Body of pancreas (tissue), 4 donors: ENCODE measurements at places on chromosomes 7 and 10. TPM values are rescaled to one million over a fixed set of nuclear protein-coding genes. Genes with fewer than 3 reads are reported as not detected.

DNA sequence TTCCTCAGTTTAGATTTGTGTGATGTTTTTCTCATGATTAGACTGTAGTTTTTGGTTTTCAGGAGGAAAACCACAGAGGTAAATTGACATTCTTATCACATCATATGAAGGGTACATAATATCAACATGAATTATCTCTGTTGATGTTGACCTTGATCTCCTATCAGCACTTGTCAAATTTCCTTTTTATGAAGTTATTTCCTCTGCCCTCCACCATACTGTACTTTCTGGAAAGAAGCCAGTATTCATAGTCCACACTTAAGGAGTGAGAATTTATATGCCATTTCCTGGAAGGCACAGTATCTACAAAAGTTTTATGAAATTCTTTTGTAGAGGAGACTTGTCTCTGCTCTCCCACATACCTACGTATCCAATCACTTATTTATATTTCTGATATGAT lies 807.2 kb upstream of the MBL2 start:
- no peak for DNase-seq

The NOBOX gene
- not detected for total RNA-seq

GRCh38 chr10:46029461-46030030 lies 877 bp downstream of the NCOA4 start:
- no peak for DNase-seq

DNA sequence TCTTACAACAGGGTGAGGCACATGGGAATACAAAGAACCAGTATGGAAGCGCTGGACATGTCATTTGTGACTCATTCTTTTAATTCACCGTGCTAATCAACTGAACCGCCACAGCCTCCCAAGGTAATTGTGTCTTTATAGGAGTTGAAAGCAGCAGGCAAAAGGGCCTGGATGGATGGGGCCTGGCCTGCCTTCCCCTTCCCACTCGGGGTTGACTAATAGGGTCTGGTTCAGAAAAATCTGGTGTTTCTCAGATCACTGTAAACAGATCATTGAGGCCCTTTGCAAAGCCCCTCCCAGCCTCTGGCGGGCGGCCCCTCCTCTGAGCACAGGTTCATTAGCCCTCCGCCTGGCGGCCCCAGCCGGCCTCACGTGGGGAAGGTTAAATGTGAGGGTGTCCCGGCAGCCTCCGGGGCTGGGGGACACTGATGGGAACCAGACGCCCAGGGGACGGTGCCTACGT lies 100.8 kb downstream of the EBF3 start:
- no peak for DNase-seq

GRCh38 chr10:42111076-42111475 lies 527.3 kb downstream of the ZNF33B start:
- DNase-seq, result no peak

- DNase-seq, result peak; percentile 46
These were observed 437.4 kb upstream of the GALNT17 start for GRCh38 chr7:70694434-70694970.

GRCh38 chr10:49081547-49082275 lies 33.6 kb downstream of the VSTM4 start:
- no peak for DNase-seq

The CALHM1 gene
- total RNA-seq, result not detected

The DPP6 gene
- total RNA-seq, result 0.99 TPM

- no peak for DNase-seq
These were observed 275.2 kb downstream of the ZNF248 start for GRCh38 chr10:37582237-37582636.

- DNase-seq, result no peak
These were observed 111.2 kb downstream of the RNLS start for GRCh38 chr10:88471899-88472298.

- DNase-seq, result no peak
These were observed 78.1 kb upstream of the RET start for GRCh38 chr10:42998481-42999384.

DNA sequence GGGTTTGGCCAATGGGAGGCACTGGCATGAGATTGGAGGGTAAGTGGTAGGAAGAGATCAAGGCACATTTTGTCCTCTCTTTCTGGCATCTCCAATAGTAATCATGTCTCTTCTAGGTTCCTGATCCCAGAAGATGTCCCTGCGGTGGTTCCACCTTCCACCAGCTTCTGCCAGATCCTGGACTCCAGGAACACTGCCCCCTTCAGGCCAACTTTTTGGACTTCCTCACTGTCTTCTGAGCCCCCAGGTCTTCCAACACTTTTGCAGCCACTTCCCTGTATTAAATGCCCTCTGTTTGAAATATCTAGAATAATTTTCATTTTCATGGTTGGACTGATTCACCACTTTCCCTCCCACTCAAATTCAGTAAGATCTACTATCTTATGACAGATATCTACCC lies 60.9 kb downstream of the BAMBI start:
- no peak for DNase-seq

DNA sequence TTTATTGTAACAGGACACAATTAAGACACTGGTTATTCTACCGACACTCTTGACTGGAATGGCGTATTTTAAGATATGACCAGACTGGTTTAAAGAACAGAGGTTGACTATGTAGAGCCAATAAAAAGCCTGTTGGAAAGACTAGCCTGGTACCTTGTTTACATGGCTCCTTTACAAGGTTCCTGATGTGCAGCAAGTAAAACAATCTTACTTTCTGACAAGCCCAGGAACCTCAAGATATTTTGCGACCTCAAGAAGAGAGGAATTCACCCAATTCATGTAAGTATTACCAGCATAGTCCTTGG lies 14.1 kb downstream of the LARP4B start:
- DNase-seq, result no peak

The CLEC5A gene
- total RNA-seq, result 0.99 TPM

GRCh38 chr10:117346574-117346973 lies 28.7 kb downstream of the PDZD8 start:
- DNase-seq, result no peak

The C10orf62 gene
- 1.3 TPM for total RNA-seq

GRCh38 chr7:146424084-146424483 lies 307.5 kb downstream of the CNTNAP2 start:
- DNase-seq, result no peak

DNA sequence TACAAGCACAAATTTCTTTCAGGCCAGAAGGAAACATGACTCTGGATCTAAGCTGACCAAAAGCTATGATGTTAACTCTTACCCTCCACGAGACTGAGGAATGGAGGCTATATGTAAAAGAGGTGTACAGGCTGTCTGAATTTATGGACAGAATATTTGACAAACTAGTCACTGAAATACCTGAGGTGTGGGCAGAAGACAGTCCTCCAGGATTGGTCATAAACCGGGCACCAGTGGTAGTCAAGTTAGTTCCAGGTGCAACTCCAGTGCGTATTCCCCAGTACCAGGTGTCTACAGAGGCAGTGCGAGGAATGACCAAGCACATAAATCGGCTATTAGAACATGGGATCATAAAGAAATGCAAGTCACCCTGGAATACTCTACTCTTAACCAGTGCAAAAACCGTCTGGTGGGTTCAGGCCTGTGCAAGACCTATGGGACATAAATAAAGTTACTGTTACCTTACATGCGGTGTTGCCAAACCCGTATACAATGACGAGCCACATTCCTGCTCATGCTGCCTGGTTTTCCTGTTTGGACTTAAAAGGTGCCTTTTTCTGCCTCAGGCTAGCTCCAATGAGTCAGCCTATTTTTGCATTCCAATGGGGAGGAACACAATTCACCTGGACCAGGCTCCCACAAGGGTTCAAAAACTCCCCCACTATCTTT lies 6.7 kb upstream of the CYREN start:
- DNase-seq, result no peak

DNA sequence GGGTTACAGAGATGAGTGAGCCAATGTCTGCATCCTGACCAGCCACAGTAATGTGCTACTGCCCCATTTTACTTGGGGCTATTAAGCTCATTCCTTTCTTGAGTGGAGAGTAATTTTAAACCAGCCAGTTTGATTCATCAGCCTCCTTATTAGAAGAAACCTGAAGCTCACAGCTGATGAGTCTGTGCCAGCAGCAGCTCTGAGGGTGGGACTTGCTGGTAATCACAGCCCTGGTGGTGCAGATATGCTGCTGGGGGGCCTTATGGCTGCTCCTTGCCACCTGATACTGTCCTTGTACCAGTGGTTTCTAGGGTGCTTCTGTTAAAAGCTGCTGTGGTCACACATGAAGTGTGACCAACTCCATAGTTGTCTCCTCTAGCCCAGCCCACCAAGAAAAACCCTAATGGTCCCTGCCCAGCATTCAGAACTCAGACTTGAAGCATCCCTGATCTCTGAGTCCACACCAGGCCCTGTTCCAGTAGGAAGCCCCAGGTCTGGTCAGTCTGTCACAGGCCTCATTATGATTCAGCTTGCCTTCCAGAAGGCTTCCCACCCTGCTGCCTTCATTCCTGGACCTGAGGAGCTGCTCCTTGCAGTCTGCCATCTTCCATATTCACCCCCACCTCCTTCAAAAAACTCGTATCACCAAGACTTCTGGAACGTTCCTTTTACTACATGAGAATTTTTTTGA lies 28.9 kb upstream of the RBM20 start:
- DNase-seq, result no peak

- DNase-seq, result no peak
These were observed 19.4 kb upstream of the ATRNL1 start for GRCh38 chr10:115073796-115074195.

GRCh38 chr10:10551596-10552301 lies 465.9 kb upstream of the CELF2 start:
- DNase-seq, result no peak

DNA sequence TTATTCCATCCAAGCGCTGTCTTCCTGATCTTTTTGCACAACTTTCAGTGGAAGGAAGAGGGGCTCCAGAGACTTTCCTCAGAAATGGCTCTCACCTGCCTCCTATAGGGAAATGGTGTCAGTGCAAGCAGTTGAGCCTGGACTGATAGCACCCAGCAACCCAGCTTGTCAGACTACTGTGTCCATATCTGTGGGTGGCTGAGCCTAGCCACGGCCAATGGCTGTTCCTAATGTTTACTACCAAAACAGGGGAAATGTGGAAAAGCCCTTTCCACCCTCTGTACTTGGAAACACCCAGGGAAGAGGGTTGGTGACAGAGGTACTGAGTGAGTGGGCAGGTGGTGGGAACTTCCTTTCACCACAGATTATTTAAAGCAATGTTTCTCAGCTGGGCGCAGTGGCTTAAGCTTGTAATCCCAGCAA lies 4.3 kb upstream of the YKT6 start:
- peak; percentile 59 for DNase-seq

DNA sequence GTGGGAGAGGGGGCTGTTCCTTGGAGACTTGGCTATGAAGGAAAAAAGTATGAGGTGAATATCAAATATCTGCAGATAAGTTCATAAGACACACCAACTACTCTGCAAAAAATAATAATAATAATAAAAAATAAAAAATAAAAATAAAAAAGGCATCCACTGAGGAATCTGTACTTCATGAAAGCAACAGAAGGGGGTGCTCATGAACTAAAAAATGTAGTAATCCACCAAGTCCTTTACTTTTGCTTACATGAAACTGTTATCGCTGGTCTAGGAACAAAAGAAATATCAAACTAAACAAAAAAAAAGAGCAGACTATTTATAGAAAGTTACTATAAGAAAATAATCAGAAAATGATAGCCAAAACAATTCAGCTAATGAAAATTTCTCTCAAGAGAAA lies 579.0 kb downstream of the PHTF2 start:
- no peak for DNase-seq

DNA sequence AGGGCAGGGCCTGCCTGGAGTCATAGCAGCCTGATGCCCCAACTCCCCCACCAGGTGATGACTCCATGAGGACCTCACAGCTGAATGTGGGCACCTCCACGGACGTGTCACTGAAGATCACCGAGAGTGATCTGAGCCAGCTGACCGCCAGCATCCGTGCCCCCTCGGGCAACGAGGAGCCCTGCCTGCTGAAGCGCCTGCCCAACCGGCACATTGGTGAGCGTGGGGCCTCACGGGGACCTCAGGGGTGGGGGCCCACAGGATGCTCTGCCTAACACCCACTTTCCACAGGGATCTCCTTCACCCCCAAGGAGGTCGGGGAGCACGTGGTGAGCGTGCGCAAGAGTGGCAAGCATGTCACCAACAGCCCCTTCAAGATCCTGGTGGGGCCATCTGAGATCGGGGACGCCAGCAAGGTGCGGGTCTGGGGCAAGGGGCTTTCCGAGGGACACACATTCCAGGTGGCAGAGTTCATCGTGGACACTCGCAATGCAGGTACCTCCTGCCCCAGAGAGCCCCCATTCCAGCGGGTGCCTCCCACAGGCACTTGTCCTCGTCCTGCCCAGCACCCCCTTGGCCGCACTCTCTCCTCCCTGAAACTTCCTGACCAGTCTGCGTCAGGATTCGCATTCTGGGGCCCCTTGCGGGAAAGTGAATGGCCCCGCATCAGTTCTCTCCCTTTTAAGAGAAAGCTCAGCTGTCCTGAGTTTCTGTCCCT lies 10.0 kb upstream of the ATP6V1F start:
- no peak for DNase-seq

The EPDR1 gene
- 17.6 TPM for total RNA-seq

The ADARB2 gene
- total RNA-seq, result 12.2 TPM

DNA sequence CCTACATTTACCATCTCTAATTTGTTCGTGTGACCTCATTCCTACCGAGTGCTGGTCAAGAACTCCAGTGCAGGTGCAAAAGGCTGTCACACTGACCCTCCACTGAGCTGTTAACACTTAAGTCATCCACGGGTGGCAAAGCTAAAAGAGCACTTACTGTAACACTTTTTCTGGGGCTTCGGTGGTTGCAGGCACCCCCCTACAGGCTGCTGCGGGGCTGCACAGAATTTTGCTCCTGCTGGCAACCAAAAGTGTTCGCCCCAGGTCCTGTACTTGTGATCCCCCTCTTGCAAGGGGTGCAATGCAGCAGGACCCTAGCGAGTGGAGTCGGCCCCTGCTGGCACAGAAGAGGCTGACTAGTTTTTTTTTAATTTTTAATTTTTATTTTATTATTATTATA lies 298.9 kb upstream of the CNTNAP2 start:
- DNase-seq, result no peak

DNA sequence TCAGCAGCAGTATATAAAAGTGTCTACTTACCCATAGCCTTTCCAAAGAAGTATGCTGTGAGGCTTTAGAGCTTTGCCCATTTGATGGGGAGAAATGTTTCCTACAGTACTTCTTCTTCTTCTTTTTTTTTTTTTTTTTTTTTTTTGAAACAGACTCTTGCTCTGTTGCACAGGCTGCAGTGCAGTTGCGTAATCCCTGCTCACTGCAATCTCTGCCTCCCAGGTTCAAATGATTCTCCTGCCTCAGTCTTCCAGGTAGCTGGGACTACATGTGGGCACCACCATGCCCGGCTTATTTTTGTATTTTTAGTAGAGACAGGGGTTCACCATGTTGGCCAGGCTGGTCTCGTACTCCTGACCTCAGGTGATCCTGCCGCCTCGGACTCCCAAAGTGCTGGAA lies 101.7 kb upstream of the TMEM26 start:
- no peak for DNase-seq

- DNase-seq, result no peak
These were observed 2.1 kb downstream of the GLCCI1 start for GRCh38 chr7:7970531-7971307.
